Psoas muscle (tissue), 8 donors: ENCODE measurements at places on chromosomes 5 and 9. TPM values are rescaled to one million over a fixed set of nuclear protein-coding genes. Genes with fewer than 3 reads are reported as not detected.

DNA sequence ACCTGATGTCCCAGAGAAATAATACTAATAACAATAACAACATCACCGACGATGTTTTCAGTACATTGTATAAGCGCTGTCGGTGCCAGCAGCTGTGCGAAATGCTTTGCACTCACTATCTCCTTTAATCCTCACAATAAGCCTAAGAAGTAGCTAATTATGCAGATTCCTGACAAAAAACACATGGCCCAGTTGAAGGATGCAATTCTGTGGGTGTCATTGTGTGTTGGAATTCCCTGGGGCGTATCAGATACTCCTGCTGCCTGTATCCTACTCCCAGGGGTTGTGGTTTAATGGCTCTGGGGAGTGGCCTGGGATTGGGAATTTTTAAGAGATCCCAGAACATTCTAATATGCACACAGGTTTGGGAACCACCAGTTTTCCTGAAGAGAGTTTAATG lies 154.0 kb downstream of the RGS3 start:
- H3K36me3 ChIP-seq, result no peaks in the 10 kb centered on the region
- H3K27ac ChIP-seq, result no peak overlapping the region
- H3K4me1 ChIP-seq, result peaks cover 30% of the 10 kb centered on the region

- no peak overlapping the region for H3K4me3 ChIP-seq
- no peak overlapping the region for H3K27ac ChIP-seq
- DNase-seq, result peak; percentile 54
- H3K27me3 ChIP-seq, result peaks cover 20% of the 10 kb centered on the region
Observed at GRCh38 chr9:91775011-91775707, 174.9 kb downstream of the ROR2 start.

DNA sequence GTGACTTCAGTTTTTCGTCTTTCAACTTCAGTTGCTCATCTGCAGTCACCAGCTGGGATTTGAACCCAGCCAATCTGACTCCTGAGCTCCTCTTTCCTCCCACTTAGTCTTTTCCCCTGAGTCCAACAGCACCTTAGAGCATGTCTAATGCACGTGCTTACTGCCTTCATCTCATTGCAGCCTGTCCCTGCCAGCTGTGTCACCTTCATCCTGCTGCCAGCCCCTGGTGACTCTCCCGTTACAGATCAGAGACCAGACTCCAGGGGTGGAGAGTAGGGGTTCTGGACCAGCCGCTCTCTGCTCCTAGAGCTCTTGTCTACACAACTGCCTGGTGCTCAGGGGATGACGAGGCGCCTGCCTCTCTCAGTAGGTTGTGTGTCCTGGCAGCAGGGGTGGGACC lies 132.9 kb upstream of the LMX1B start:
- H3K4me1 ChIP-seq, result no peaks in the 10 kb centered on the region
- no peaks in the 10 kb centered on the region for H3K27me3 ChIP-seq
- no peak overlapping the region for H3K27ac ChIP-seq
- peaks cover 33% of the 10 kb centered on the region for H3K36me3 ChIP-seq
- no peak overlapping the region for H3K4me3 ChIP-seq

- no peaks in the 10 kb centered on the region for H3K4me1 ChIP-seq
- H3K27me3 ChIP-seq, result no peaks in the 10 kb centered on the region
- H3K36me3 ChIP-seq, result no peaks in the 10 kb centered on the region
- no peak overlapping the region for H3K27ac ChIP-seq
- no peak for DNase-seq
Observed at GRCh38 chr5:52262844-52263243, 524.9 kb upstream of the ITGA1 start.

The TLX3 gene
- not detected for total RNA-seq

The THOC3 gene
- 10.6 TPM for total RNA-seq

The FRMD3 gene
- total RNA-seq, result 27.5 TPM

The GOLPH3 gene
- 23.4 TPM for total RNA-seq

The PCDHAC1 gene
- 0.07 TPM for total RNA-seq
